Psoas muscle (tissue), 8 donors: ENCODE measurements at places on chromosomes 5 and 9. TPM values are rescaled to one million over a fixed set of nuclear protein-coding genes. Genes with fewer than 3 reads are reported as not detected.

ST8SIA4 gene
- 0.77 TPM for total RNA-seq

SCGB3A2 gene
- not detected for total RNA-seq

LYSMD3 gene
- total RNA-seq = 13.1 TPM

CKMT2 gene
- total RNA-seq = 907 TPM

ZDHHC11B gene
- total RNA-seq = 0.99 TPM

NTNG2 gene
- 0.36 TPM for total RNA-seq

GARIN3 gene
- not detected for total RNA-seq

FSTL4 gene
- 0.24 TPM for total RNA-seq

PCDHB13 gene
- 0.44 TPM for total RNA-seq

WDR38 gene
- total RNA-seq = not detected

DNA sequence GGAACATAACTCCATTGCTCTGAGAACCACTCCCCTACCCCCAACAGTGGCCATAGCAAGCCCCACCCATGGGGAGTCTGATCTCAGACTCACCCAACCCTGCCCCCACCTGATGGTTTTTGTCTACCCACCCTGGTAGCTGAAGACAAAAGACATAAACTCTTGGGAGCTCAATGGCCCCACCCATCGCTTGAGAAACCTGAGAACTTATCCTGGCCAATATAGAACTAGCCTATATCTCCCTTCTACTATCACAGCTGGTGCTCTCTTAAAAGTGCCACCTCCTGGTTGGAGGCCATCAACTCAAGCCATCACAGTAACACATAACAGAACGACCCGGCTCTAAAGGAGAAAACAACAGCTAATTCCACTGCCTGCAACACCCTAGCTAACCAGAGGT lies 47.9 kb upstream of the SNAPC3 start:
- DNase-seq = no peak

DNA sequence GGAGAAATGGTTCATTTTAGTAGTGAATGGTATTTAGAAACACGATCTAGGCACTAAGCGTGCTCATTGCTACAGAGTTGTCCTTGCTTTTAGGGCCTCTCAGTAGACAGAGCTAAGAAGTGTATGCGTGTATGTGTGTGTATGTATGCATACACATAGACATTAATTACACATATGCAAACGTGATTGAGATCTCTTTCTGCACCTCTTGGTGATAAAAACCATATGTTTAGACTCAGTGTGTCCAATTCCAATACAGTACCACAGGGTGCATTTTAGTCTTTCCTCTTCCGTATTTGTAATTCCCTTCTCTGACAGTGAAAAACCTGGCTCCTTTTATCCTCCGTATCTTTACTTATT lies 13.1 kb downstream of the TRIO start:
- DNase-seq = no peak

- no peak for DNase-seq
These were observed 144.7 kb downstream of the CFAP90 start for GRCh38 chr5:7706256-7706655.

DNA sequence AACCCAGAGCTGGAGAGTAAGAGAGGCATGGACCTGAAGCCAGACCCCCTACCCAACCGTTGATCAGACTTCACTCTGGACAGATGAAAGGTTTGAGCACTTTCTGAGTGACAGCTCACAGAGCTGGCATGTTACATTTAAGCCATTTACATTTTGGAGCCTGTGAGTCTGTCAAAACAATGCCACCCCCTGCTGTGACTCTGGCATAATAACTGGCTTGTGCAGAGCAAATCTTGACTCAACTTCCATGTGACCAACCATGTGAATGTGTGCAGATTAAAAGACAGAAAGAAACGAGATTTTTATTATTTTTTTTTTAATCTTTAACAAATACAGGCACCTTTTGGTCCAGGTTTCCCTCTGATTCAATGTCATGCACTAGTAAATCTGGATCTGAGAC lies 48.5 kb downstream of the MFAP3 start:
- DNase-seq = no peak

- no peak for DNase-seq
These were observed 29.1 kb downstream of the TSPAN17 start for GRCh38 chr5:176676361-176676824.

DNA sequence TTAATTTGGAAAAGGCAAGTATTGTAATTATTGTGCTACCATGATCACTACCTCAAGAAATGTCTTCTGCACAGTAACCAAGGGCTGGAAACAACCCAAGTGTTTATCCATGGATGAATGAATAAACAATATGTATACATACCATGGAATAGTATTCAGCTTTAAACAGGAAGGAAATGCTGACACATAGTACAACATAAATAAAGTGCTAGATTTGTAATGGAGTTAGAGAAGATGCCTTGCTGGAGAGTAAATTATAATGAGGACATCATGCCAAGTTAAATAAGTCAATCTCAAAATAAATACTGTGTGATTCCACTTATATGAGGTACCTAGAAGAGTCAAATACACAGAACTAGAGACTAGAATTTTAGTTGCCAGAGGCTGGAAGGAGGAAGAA lies 160.0 kb downstream of the CCDC192 start:
- no peak for DNase-seq

GRCh38 chr9:124880501-124880900 lies 18.6 kb downstream of the ARPC5L start:
- no peak for DNase-seq

GRCh38 chr9:35705836-35706430 lies 16.2 kb upstream of the TPM2 start:
- DNase-seq = no peak

GRCh38 chr5:133514456-133514855 lies 97.9 kb downstream of the FSTL4 start:
- no peak for DNase-seq

- DNase-seq = no peak
These were observed 97.3 kb downstream of the MAPKAP1 start for GRCh38 chr9:125609744-125610143.

DNA sequence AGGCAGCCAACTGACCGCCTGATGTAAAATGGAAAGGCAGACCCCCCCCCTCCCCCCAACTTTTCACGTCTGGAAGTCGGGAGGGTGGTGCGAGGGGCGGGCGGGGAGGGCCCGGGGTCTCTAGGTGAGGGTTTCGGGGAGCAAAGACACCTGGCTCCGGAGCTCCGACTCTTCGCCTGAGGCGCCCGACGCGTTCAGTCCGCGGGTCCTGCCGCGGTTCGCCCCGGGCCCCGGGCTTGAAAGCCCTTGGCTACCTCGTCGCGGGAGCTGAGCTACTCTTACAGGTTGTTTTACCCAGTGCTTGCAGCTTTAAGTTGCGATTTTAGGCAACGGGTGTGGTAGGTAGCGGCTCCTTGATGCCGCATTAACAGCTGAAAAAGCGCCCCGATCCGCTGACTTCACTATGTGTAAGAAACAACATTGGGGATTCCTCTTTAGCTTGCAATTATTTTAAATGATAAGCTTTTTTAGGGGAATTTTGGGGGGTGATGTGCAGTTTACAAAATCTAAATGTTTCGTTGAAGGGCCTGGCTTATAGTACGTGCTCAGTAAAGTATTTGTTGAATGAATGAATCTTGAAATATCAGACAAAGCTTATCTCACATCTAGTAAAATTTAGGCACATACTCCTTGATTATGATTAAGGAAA lies 722 bp downstream of the CDC42SE2 start:
- DNase-seq = peak; percentile 53

DNA sequence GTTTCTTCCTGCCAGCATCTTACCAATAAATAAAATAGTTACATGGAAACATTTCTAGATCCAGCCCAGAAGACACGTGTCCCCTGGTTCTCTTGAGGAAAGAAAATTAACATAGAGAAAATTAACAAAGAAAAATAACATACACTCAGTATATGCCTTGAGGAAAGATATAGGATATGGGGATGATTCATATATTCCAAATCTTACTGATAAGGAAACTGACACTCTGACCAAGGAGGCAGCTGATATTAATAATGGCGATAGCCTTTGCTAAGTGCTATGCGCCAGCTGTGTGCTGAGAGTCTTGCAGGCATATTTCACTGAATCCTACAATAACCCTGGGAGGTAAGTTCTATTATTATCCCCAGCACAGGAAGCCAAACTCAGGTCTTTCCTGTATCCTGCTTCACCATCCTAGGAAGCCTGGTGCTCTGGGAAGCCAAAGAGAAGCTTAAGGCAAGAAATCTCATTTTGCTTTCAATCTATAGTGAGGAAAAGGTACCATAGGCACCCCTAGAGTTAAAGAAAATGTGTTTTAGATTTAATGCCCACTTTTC lies 302.7 kb upstream of the NREP start:
- DNase-seq = no peak

DNA sequence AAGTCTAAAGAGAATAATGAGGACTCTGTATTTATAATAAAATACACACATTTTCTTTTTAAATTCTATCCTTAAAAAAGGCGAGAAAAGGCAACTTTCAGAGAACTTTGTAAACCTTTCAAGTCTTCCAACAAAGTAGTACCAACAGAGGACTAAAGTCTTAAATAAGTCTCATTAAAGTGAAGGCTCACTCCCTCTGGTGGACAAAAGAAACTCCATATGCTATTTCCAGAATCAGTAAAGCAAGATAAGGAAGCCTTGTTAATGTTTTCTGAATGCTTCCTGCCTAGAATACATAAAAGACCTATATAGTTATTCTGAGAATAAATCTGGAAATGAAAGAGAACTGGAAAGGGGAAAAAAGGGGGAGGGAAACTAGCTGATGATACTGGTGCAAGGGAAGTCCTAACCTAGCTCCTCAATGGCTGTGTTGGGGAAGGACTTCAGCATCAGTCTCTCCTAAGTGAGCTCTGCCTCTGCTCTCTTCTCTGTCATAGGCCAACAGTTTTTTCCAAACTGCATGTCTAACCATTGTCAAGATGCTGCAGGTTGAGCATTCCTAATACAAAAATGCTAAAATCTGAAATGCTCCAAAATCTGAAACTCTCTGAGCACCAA lies 7.2 kb downstream of the HMGCS1 start:
- no peak for DNase-seq

DNA sequence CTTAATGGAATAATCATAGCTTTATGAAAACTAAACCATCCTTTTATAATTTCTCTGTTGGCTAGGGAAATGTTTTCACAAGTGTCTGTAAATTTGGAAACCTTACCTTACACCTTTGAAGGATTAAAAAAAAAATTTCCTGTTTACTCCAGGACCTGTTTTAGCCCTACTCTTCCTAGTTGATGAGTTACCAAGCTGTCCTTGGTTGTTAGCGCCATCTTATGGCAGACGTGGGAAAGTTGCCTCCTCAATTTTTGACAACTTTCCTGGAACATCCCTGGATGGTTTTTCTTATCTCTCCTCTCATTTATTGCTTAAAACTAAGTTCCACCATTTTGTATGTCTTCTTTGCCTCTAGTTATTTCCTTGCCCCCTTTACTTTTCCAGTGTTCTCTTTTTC lies 25.7 kb downstream of the ZSWIM6 start:
- no peak for DNase-seq

- DNase-seq = no peak
These were observed 17.4 kb downstream of the ELOVL7 start for GRCh38 chr5:60826653-60827052.

DNA sequence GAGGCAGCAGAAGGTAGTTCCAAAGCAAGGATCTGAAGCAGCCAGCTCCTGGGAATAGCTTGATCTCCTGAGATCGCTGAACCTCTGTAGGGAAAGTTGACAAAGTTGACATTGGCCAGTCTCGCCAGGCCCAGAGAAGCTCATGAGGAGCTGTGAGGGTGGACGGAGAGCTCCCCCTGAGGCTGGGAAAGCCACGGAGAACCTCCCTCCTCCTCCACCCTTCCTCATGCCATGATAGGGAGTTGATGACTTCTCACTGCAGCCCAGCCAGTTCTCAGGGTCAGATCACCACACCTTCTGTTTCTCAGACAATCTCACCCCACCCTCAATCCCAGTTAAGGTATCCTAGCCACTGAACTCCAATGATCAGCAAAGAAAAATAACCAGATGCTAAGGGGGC lies 30.4 kb upstream of the KCNV2 start:
- no peak for DNase-seq

- DNase-seq = no peak
These were observed 230.5 kb downstream of the ESM1 start for GRCh38 chr5:54754878-54755277.

DNA sequence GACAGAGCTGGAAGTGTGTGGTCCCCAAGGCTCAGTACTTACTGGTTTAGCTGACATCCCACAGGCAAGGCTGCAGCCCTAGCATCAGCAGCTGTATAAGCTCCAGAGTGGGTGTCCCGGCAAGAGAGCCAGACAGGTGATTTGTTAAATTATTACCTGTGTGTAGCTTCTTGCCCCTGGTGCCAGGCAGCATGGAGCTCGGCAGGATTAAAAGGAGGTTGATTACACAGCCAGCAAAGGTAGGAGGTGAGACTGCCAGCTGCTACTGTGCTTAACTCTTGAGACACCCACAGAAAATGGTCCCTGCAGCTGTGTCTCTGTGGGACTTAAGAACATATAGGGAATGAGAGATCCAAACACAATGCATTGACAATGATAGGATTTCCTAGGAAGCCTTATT lies 54.2 kb downstream of the ARHGAP26 start:
- DNase-seq = no peak

DNA sequence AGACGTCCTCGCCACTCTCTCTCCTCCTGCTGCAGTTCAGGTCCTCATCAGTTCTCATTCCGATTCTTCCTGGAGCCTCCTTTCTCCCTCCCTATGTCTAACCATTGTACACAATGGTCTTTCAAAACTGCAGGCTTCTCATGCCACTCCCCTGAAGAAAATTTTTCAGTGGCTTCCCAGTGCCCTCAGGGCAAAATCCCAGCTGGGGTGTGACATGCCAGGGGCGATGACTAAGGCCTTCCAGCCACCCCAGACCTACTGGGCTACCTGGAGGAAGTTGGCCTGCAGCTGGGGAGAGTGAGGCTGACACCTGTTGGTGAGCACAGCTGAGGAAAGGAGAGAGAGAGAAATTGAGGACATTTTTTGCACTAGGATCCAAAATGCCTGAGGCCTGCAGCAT lies 65.2 kb downstream of the SREK1 start:
- DNase-seq = no peak

DNA sequence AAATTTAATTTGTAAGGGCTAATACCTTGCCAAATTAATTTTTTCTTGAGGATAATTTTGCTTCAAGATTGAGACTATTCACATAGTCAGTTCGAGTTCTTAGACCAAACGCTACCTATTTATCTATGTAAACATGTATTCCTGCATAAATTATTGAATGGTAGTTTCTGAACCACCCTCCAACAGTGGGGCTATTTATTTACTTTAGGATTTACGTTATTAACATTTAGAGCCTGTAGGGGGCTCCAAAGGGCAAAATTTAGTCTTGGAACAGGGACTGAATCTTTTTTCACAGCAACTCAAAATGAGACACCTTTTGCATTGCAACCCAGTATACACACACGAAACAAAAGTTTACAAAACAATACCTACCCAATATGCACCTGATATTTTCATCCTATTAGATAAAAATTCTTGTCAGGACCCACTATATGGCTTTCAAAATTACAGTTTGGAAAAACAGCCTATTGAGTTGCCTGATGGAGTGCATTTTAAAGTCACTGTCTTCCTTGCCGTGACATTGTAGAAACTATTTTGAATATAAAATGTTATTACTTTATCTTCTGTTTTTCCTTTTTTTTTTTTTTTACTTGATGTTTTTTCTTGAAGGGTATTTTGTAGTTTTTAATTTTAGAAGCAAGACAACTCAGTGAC lies 47.1 kb upstream of the POU4F3 start:
- DNase-seq = no peak

- no peak for DNase-seq
These were observed 41.9 kb downstream of the TNFAIP8 start for GRCh38 chr5:119397518-119398380.
